ENCODE measurements at places on chromosomes 5 and 9.

- no peak for DNase-seq
Observed at GRCh38 chr5:98904780-98905179, 24.0 kb downstream of the CHD1 start.

DNA sequence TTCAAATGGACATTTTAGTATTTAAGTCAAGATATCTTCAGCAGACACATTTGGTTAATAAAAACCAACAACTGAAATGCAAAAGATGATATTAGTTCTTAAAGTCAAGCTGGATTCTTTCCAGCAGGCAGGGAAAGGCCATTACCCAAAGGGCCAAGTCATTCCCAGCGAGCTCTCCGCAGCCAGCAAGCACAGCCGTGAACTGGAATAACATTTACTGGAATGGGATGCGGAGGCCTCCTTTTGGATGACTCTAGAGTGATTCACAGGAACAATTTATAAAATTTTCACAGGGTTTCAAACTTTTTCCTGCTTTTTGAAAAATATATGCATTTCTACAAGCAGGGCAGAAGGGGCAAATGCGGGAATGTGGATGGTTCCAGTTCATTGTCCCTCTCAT lies 76.6 kb upstream of the DAB2 start:
- no peak for DNase-seq

DNA sequence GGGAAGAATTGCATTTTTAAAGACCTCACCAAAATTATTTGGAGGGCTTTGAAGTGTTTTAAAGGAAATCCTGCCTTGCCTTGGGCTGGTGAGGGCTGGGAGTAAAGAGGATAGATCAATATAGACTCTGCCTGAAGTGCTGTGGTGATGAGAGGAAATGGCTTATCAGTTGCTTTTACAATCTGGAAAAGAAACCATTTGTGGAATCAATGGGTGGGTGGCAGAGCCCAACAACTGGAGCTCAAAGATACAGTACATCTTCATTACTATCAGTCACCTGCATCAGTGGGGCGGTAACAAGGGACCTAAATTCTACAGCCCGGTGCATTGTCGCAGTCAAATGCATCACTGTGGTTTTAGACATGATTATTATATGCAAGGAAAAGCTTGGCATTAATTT lies 41.5 kb upstream of the HMHB1 start:
- DNase-seq: no peak

DNA sequence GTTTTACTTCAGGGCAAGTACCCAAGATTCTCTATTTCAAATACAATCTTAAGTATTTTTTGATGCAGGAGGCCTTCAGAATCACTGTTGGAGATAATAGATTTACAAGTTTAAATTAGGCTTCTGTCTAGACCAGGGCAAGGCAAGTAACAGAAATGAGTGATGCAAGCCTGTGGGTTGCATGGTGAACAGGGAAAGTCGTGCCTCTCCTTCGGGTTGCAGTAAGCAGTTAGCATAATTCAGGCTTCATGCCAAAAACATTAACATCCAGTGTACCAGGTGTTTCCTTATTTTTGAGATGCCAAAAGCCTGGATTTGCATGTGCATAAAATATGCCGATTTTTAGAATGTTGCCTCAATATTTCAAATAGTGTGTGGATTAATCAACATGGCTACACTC lies 369.0 kb downstream of the CAAP1 start:
- no peak for DNase-seq

DNA sequence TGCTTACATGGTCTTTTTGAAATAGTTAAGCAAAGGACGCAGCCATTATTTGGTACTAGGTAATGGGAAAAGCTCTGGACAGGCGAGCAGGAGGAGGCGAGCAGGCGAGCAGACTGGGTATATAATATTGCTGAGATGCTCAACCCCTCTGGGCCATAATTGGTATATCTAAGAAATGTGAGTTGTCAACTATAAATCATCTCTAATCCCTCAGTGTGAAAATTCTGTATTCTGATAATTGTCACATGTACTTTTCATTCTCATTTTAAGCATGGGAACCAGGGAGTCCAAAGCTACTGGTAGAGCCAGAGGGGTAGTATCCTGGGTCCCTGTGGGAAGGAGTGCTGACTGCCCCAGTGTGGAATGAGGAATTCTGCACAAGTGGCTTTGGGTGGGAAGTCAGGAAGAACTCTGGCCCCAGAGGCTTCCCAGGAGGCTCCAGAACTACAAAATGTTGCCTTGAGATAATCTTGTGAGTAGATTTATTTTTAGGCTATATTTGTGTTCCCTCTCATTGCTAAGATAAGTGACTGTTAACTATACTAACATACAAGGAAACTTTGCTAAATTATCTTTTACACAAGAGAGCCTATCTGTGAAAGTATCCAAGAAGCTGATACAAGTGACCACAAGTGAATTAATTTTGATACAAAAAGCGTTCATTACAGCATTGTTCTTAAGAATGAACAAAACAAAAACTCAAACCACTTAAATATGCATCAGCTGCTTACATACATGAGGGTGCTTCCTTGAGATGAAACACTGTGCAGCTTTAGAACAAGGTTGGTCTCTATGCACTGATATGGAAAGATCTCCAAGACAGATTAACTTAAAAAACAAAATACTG lies 70.5 kb upstream of the TNFAIP8 start:
- no peak for DNase-seq

GRCh38 chr5:112492291-112492690 lies 73.2 kb upstream of the EPB41L4A start:
- DNase-seq: peak; percentile 88

- DNase-seq: peak; percentile 98
Observed at GRCh38 chr5:35777358-35778087, 79.2 kb upstream of the IL7R start.
